T follicular helper cell (primary cell): ENCODE measurements at places on chromosomes 5 and 9.

- no peak for DNase-seq
Observed at GRCh38 chr5:59107692-59108091, 524.8 kb downstream of the RAB3C start.

DNA sequence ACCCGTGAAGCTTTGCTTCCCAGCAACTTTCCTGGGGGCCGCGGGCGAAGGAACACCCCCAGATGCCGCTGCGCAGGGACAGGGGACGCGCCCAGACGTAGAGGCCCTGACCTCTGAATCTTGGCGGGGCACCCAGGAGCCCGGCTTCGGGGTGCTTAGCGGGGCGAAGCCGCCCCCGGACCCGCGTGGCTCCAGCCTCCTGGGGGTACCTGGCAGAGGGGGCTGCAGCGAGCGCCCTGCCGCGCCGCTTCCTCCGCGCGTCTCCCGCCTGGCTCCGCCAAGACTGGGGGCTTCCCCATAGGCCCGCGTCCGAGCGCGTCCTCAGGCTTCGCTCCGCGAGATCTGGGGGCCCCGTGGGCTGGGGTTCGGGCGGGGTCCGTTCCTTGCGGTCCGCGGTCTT is 23.0 kb upstream of the ZNF782 start:
- no peak for DNase-seq

- no peak for DNase-seq
Observed at GRCh38 chr9:18706648-18707047, 232.7 kb downstream of the ADAMTSL1 start.

DNA sequence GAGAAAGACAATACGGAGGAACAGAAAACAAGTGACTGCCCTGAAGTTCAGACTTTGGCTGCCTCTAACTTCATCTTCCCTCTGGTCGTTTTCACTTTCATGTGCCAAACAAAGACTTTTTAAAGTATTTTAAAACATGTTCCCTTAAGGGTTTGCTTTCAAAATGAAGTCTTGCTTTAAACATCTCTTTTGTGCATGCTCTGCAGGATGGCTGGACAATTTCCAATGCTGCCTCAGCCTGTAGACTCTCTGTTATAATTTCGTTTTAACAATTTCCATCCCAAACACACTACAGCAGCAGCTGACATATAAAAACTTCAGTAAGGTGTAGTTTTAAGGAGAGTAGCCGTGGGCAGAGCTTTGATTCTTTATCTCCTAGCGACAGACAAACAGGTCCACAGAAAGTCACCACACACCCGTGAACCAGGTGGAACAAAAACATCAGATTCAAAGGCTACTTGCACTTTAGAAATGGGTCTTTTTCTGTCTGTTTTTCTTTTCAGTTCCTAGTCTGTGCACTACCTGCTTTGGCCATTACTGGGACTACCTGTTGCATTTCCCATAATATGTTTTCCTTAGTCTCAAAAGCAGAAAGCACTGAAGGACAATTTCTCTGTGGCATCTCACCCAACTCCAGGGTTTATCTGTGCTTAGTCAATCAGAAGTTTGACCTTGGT is 308.9 kb downstream of the DTWD2 start:
- DNase-seq, result no peak

GRCh38 chr5:167624053-167624452 is 667.4 kb upstream of the WWC1 start:
- no peak for DNase-seq

GRCh38 chr5:77832938-77833337 is 56.8 kb upstream of the TBCA start:
- no peak for DNase-seq

GRCh38 chr5:68343421-68343826 is 127.9 kb downstream of the PIK3R1 start:
- no peak for DNase-seq

DNA sequence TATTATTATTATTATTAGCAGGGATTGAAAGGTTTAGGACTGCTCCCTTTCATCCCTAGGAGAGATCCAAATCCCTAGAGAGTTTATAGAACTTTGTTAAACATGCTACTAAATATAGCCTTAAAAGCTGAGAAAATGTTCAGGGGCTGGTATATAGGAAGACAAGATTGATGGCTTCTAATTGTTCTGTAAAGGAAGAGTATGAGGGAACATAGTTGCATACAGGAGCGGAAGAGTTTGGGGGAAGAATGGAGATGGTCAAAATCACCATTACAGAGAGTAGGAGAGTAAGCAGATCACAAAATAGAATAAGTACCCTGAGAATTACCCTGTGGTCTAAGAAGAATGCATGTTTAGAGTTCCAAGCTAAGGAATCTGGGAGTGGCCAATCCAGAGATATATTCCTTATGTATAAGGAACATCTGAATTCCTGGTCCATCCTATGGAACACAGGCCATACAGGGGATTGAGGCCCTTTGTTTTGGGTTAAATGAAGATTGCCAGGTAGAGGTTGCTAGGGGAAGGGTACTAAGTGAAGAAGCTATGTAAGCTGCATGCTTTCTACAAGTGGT is 158.0 kb upstream of the APC start:
- DNase-seq, result no peak

DNA sequence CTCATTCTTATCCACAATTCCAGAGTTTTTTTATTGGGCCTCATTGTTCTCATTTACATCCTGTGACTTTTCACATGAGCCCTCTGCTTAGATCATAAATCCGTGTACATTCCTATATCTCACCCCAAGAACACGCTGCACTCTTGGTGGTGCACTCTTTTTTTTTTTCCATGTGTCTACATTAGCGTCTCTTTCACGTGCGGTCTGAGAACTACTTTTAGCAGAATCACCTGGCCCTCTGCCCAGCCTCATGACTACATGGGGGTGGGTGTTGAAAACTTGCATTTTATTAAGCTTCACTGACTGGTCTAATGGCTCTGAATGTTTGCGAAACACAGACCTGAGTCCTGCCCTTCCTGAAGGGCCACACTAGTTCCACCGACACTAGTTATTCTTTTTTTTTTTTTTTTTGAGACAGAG is 18.6 kb downstream of the C9orf57 start:
- DNase-seq, result no peak

GRCh38 chr9:126114409-126114760 is 212.2 kb upstream of the MVB12B start:
- DNase-seq, result no peak

DNA sequence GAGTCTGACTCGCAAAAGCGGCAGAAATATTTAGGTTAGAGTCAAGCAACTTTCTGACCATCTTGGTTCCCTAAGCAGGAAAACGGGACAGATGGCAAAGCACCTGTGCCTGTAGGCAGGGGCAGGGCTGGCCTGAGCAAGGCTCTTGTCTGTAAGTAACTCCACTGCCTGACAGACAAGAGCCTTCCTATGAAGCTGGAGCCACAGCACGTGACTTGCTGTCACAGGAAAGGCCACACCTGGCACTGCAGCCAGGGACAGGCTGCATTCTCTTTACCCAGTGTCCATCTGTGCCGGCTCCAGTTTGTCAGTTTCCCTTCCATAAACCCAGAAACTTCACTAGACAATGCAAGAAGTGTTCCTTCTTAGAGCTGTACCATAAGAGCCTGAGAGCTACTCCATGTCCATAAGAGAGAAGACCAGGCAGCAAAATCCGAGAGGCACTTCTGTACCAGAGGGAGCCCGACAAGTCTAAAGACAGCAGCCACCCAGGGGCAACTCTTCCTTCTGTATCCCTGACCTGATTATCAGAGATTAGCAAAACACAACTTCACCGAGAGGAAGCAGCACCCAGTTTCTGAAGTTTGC is 78.1 kb downstream of the GPR21 start:
- no peak for DNase-seq

DNA sequence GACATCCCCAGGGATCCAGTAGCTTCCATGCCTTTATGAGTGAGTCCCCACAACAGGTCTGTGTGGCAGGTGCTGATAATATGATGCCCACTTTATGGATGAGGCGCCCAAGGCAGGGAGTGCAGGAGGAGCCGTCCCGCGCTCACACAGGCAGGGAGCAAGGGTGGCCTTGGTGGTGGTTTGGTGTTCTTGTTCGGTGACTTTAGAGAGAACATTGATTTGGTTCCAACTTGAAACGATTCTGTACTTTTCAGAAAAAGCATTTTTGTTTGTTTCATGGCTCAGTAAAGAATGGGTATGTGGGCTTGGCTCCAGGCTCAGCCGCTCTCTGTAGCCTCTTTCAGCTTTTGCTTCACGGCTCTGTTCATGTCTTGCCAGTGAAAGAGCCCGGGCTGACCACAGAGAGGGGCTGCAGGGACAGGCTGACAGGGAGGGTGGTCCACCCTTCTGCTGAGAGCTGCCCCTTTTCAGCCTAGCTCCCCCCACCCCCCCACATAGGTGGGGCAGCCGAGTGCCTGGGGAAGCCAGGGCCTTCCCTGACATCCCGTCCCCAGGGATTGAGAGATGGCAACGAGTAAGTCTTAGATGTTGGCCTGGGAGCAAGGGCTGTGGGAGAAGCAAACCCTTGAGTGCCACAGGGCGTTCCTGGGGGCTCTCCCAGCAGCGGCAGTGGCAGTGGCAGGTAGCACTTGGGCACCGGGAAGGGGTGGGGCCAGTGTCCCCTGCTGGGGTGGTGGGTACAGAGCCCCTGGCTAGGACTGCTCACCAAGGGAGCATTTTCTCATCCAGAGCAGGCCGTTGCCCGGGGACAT is 28.0 kb downstream of the NCS1 start:
- DNase-seq, result no peak

DNA sequence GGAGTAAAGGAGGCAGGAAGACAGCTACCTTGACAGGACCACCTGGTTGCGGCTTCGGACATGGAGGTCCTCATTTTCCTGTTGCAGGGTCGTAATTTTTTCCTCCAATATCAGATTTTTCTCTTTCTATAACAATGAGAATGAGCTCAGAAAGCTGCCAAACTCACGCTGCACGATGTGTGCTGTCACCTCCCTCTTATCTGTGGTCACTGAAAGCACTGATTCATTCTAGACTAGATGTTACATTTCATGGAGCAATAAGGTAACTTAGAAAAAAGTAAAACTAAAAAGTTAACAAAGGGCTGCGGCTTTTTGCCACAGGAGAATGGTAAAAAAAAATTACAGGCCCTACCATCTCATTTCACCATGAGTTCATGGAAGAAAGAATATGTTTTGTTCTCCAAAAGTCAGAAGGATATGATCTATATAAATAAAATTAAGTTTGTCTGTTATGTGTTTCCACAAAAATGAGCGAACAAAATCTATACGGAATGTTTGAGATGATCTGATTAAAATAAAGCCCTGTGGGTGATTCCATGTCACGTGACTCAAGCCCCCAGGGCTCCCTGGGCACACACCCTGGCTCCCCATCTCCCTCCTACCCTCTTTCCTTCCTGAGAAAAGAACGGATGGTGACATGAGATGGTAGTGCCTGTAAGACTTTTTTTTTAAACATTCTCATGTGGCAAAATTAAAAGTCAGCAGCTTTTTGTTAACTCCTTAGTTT is 26.9 kb upstream of the ANXA6 start:
- DNase-seq, result no peak

DNA sequence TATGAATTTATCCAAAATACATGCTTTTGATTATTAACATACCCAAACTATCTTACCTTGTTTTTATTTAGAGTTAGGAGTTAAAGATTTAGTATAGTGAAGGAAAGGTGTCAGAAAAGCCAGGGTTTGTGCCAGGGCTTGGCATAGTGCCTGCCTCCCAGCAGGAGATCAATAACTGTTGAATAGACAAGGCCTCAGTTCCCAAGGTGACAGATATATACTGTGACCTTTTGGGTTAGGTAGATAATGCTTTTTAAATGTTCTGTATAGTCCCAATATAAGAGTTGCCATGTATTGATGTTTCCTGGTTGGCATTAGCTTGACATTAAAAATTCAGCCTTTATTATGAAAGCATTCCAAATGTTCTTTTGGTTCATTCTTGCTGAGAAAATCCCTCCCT is 121.8 kb downstream of the MCTP1 start:
- DNase-seq, result no peak

DNA sequence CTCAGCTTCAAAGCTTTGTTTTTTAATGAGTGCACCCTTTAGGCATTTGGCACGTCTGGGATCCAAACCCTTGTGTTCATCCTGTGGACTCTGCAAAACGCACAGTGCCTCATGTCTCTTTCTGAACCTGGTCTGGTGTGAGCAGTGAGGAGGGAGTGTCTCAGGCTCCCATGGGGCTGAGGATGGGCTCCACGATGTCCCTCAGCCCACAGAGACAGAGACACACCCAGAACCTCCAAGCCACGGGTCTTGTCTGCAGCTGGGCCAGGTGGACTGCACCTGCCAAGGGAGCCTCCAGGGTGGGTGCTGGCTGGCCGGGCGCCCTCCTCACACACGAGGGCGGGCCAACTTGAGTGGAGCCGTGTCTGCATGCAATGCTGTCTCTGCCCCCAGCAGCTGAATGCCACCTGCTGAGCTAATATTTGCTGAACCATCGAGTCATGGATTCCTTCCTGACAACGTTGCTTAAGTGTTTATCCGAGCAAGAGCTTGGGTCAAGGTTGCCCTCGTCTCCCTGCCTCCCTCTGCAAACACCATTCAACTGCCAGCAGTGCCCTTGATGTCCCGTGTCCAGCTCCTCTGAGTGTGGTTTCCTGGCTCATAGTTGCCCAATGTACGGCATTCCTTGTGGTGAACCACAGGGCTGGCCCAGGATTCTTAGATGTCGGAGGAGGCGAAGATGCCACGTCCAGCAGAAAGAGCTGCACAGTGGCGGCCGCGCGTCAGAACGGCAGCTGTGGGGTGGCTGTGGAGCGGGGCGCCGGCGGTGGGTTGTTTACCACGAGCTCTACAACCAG is 31.4 kb upstream of the LPCAT1 start:
- DNase-seq, result no peak

- DNase-seq, result no peak
Observed at GRCh38 chr5:149405550-149406202, 26.6 kb upstream of the IL17B start.

DNA sequence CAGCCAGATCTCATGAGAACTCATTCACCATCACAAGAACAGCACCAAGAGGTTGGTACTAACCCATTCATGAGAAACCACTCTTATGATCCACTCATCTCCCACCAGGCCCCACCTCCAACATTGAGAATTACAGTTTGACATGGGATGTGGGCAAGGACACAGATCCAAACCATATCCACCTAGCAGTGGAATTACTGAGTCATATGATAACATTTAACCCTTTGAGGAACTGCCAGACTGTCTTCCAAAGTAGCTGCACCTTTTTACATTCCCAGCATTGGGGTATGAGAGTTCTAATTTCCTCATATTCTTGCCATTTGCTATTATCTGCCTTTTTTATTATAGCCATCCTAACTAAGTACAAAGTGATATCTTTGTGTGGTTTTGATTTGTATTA is 51.9 kb downstream of the CTNNA1 start:
- no peak for DNase-seq

DNA sequence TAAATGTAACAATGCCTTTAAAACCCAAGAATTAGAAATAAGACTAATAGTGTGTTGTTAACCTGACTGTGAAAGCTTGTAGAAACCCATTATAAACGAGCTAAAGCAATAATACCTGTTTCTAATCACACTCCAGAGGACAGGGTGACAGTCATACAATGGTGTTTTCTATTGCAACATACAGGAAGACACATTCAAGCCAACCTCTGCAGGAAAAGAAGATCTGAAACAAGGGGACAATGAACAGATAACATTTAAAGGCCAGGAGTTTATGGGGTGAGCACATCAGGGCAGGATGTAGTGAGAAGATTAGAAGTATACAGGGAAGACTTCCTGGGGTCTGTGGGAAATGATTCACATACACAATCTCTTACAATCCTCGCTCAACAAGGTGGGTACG is 13.8 kb downstream of the BARHL1 start:
- no peak for DNase-seq

- no peak for DNase-seq
Observed at GRCh38 chr9:13220837-13221236, 58.7 kb downstream of the MPDZ start.

GRCh38 chr5:102295534-102296177 is 428 bp downstream of the SLCO4C1 start:
- no peak for DNase-seq

- no peak for DNase-seq
Observed at GRCh38 chr9:137989156-137989555, 111.6 kb downstream of the CACNA1B start.

- no peak for DNase-seq
Observed at GRCh38 chr5:32182463-32183063, 8.4 kb upstream of the GOLPH3 start.
